ENCODE measurements at places on chromosomes 16 and 17. TPM values are rescaled to one million over a fixed set of nuclear protein-coding genes. Genes with fewer than 3 reads are reported as not detected.

PLEKHH3 gene
- total RNA-seq, result 44.9 TPM

GRCh38 chr17:6570731-6571451, 14.5 kb upstream of the PITPNM3 start:
- H3K4me1 ChIP-seq, result peaks cover 32% of the 10 kb centered on the region
- H3K4me3 ChIP-seq, result no peak overlapping the region
- no peaks in the 10 kb centered on the region for H3K27me3 ChIP-seq
- H3K36me3 ChIP-seq, result no peaks in the 10 kb centered on the region
- DNase-seq, result no peak

- no peak for DNase-seq
- no peaks in the 10 kb centered on the region for H3K36me3 ChIP-seq
- H3K27ac ChIP-seq, result no peak overlapping the region
- H3K4me1 ChIP-seq, result no peaks in the 10 kb centered on the region
- H3K27me3 ChIP-seq, result no peaks in the 10 kb centered on the region
Observed at GRCh38 chr16:49970797-49971431, 54.1 kb upstream of the CNEP1R1 start.

DNA sequence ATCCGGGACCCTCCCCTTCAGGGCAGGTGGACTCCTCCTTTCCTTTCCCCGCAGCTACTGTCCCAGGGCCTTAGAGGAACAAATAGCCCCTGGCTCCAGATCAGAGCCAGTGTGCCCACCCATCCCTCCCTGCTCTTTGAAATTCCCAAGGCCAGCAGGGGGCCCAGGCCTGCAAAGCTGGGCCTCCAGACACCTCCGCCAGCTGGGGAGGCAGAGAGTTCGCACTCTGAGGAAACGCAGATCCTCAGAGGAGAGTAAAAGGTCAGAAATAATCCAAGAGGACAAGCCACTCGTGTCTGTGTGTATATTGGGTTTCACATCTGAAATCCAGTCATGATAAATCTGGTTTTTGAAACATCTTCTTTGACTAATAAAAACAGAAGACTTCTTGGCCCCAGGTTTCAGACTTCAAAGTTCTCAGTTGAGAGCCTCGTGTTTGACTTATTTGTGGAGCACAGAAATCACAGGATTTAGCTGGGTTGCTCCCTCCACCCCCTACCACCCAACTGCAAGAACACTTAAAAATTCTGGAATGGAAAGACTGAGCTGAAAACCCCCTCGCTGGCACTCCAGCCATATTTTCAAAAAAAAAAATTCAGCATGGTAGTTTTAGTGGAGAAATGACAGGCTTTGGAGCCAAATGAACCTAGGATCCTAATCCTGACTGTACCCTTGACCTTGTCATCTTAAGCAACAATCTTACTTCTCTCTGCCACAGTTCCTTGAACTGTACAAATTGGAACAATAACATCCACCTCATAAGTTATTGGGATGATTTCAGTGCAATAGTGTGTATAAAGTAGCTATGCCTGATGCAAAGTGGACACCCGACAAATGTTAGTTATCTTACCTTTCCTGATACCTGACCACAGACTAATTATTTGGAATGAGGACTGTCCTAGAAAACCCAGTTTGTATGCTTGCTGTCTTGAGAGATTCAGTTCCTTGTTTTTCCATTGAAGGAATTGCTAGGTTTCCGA, 44.5 kb upstream of the TBX2 start:
- no peak for DNase-seq
- H3K36me3 ChIP-seq, result no peaks in the 10 kb centered on the region
- H3K4me3 ChIP-seq, result no peak overlapping the region
- no peaks in the 10 kb centered on the region for H3K27me3 ChIP-seq
- peaks cover under 1% of the 10 kb centered on the region for H3K4me1 ChIP-seq
- no peak overlapping the region for H3K27ac ChIP-seq

- H3K4me1 ChIP-seq, result peaks cover 11% of the 10 kb centered on the region
- no peak for DNase-seq
- H3K27ac ChIP-seq, result no peak overlapping the region
- H3K27me3 ChIP-seq, result no peaks in the 10 kb centered on the region
Observed at GRCh38 chr16:22075776-22076175, 16.6 kb upstream of the VWA3A start.
